ENCODE measurements at places on chromosomes 5 and 9. TPM values are rescaled to one million over a fixed set of nuclear protein-coding genes. Genes with fewer than 3 reads are reported as not detected.

AFAP1L1 gene
- 3.4 TPM for total RNA-seq

PSMD5 gene
- 22.9 TPM for total RNA-seq

CARD9 gene
- 1.8 TPM for total RNA-seq

LIFR gene
- total RNA-seq: 79.9 TPM

KCNMB1 gene
- 0.05 TPM for total RNA-seq

SV2C gene
- total RNA-seq: not detected

CCDC192 gene
- total RNA-seq: not detected

PCDHGA6 gene
- total RNA-seq: 4.2 TPM

SPRY4 gene
- 11.3 TPM for total RNA-seq

ASPN gene
- not detected for total RNA-seq

DNAH5 gene
- total RNA-seq: 1.1 TPM

NIPAL4 gene
- total RNA-seq: 0.14 TPM

SPDL1 gene
- total RNA-seq: 41.2 TPM

LPAR1 gene
- total RNA-seq: 82.0 TPM

SLC36A2 gene
- total RNA-seq: not detected

TMC1 gene
- 0.28 TPM for total RNA-seq

NEUROG1 gene
- total RNA-seq: not detected

BSPRY gene
- total RNA-seq: not detected

GRM6 gene
- not detected for total RNA-seq

FOXD4 gene
- total RNA-seq: under 0.01 TPM

ARSK gene
- 24.2 TPM for total RNA-seq

MEIKIN gene
- total RNA-seq: not detected

BRD3 gene
- 17.9 TPM for total RNA-seq

BRINP1 gene
- not detected for total RNA-seq

CYLC2 gene
- not detected for total RNA-seq

FCN2 gene
- total RNA-seq: not detected

SLC36A3 gene
- total RNA-seq: not detected

C6 gene
- not detected for total RNA-seq

FOXD4L4 gene
- 0.18 TPM for total RNA-seq

PRR16 gene
- total RNA-seq: 1.8 TPM

MSX2 gene
- 1.5 TPM for total RNA-seq

FIBCD1 gene
- 26.0 TPM for total RNA-seq

CKMT2 gene
- 3.3 TPM for total RNA-seq

PLEKHG4B gene
- 0.30 TPM for total RNA-seq

ARRDC3 gene
- total RNA-seq: 56.8 TPM

NFIB gene
- 16.4 TPM for total RNA-seq

SLC6A3 gene
- total RNA-seq: not detected

SLC1A3 gene
- total RNA-seq: 14.3 TPM

PPIC gene
- 70.4 TPM for total RNA-seq

ZFR gene
- 108 TPM for total RNA-seq

ABCA1 gene
- 198 TPM for total RNA-seq

LMX1B gene
- total RNA-seq: not detected

GNA14 gene
- not detected for total RNA-seq

SOX30 gene
- total RNA-seq: not detected

ANKRD20A1 gene
- not detected for total RNA-seq

IFNB1 gene
- 0.30 TPM for total RNA-seq

SLCO6A1 gene
- not detected for total RNA-seq

NUDT12 gene
- total RNA-seq: 17.2 TPM
